ENCODE measurements at places on chromosomes 16 and 17.
A peak's percentile ranks its signal among the peaks of the same experiment; 100 is the strongest.

- peak; percentile 76 for DNase-seq
Observed at GRCh38 chr17:18314059-18314730, 599 bp downstream of the TOP3A start.

DNA sequence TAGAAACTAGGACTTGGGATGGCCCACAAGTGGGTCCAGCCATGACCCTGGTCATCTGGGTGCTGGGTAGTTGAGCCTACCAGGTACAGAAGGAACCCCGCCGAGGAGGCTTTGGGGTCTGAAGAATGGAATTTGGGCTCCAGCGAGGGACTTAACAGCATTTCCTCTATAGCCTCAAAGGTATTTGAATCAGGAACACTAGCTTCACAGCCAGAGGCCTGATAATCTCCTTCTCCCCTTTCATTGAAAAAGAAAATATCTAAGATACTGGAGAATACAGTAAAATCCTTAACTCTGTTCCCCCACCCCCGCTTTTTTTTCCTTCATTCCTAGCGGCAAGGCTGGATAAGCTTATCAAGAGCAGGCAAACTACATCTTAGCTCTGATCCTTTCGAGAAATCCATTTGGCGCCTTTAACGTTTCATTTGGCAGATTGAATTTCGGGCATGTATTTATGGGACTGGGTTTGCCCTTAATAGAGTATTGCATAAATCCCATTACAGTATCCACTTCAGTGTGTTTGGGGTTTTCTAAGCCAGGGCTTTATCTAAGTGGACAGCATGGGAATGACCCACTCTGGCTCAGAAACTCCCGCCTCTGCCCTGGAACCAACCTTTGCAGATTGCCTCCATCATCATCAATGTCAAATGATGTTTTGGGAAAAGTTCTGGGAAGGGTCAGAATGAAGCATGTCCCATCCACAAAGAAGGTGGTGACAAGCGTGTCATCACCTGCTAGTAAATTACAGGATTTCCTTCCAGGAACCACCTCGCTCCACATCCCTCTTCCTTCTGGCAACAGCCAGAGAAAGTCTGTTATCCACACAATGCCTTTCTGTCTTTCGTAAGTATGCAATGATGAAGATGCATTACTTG, 36.9 kb downstream of the XYLT1 start:
- no peak for DNase-seq

DNA sequence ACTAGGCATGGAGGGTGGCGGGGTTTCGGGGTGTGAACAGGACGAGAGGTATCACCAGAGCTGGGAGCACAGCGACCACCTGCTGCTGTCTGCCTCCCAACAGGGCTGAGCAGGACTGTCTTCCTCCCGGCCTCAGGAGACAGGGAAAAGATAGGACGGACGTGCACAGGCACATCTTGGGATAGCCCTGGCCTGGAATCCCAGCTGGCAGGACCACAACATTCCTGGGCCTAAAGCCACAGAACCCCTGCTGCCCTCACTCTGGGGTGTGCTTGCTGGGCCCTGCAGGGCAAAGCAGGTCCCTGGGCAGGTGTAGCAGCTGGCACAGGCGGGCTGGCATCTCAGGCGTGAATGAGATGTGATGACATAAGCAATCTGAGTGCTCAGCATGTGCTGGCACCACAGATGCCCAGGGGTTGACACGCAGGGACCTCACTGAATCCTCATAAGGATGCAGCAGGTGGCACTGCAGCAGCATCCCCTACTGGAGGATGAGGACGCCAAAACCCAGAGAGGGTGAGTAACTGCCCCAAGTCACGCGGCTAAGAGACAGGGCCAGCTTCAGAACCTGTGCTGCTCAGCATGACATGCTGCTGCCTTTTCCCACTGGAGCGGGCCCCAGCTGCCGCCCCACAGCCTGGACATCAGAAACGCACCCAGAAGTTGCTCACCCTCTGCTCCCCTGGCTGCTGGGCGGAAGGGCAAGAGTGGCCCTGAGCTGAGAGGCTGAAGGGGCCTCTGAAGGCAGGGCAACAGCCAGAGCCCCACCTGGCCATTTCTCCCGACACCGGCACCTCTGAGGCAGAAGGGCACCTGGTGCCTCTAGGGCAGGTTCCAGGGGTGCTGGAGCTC, 7.1 kb downstream of the CORO7 start:
- no peak for DNase-seq

DNA sequence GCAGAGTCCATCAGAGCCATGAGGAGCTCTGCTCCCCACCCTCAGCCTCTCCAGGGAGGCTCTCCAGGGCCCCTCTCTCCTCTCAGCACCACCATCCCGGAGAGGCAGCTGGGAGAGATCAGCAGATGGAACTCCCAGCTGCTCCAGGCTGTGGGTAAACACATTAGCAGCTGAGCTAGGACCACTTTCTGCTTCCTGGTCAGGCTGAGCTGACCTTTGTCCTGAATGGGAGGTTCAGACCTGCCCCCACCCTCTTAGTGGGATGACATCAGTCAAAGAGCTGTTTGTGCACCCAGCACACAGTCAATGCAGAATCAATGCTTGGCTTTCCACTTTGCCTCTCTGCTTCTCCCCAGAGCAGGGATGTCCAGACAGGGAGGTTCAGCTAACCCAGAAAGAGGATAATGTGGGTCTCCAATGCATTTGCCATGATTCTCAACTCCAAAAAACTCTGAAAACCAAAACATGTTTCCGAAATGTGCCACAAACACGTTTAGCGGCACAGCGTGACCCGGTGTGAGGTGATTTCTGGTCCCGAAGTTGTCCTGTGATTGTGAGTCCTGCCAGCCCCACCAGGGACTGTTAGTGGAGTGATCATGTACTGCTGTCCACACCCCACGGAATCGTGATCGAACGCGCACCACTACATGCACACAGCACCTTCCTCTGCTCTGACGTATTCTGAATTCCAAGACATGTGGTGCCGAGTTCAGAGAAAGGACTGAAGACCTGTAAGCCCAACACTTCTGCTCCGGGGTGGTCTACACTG, 6.7 kb downstream of the GPR142 start:
- DNase-seq = peak; percentile 86

DNA sequence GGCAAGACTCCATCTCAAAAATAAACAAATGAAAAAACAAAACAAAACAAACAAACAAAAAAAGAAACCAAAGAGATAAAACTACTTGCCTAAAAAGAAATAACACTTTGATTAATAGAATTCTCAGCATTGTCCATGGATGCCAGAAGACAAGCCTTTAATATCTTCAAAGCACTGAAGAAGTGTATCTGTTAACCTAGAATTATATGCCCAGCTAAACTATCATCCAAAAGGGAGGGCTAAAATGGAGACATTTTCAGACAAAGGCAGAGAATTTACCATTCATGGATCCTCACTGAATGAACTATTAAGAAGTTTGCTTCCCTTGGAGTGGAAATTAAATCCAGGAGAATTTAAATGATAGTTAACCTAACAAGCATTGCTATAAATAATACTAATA, 130.1 kb upstream of the SEC14L1 start:
- DNase-seq = no peak

DNA sequence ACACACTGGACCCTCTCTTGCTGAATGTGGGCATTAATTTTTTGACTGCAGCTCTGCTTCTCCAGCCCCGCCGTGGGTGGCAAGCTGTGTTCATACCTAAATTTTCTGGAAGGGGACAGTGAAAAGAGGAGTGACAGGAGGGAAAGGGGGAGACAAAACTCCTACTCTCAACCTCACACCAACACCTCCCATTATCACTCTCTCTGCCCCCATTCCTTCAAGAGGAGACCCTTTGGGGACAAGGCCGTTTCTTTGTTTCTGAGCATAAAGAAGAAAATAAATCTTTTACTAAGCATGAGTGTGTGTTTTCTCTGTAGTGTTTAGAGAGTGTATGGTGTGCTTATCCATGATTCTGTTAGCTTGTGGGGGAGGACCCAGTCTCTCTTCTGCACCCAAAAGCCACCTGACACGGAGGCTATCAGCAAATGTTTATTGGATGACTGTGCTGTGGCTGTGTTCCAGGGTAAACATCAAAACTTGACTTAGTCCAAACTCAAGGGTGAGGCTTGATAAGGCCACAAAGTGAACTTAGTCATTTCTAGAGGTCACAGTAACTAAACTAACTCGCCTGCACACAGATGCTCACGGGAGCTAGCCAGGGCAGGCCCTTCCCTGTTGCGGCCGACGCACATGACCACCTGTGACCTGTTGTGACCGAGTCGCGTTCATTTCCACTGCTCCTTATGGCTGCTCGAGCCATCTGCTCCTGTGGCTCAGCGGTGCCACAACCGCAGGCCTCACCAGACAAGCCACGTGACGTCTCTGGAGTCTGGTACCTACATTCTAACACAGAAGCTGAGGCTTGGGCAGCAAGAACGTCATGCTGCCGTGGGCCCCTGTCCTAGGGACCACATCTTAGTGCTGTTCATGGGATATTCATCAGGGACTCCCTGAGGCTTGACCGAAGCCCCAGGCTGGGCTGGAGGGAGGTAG, 9.8 kb upstream of the MED11 start:
- DNase-seq = no peak

DNA sequence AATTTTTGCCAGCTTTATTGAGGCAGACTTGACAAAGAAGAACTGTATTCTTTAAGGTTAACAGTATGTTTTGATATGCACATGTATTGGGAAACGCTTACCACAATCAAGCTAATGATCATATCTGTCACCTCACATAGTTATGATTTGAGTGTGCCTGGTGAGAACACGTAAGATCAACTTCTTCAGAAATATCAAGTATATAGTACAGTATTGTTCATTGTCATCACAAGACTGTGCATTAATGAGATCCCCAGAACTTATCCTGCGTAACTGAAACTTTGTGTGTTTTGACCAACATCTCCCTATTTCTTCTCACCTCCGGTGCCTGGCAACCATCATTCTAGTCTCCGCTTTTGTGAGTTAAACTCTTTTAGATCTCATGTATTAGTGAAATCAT, 756.4 kb upstream of the EEF2KMT start:
- no peak for DNase-seq

GRCh38 chr16:84712801-84713775, 13.3 kb downstream of the USP10 start:
- no peak for DNase-seq

DNA sequence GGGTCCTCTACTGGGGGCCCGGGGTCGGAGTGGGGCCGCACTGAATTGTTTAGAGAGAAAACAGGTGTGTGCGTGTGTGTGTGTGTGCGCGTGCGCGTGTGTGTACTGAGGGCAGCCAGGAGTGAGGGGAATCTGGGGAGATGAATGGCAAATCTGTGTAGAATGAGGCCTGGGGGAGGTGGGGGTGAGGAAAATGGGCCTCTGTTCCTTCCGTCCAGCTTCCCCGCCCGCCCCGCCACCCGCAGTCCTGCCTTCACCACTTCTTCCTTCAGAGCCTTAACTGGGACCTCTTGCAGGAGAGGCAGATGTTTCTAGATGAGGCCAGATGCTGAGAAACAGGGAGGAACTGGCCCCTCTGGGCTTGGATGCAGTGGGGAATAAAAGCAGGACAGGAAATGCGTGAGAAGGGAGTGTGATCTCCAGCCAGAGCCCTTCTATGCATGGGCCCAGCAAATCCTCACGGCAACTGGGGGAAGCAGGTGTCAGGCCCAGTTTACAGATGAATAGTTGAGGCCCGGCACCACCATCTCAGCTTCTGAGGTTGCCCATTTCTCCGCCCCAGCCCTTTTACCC, 29.7 kb upstream of the NGFR start:
- DNase-seq = no peak

DNA sequence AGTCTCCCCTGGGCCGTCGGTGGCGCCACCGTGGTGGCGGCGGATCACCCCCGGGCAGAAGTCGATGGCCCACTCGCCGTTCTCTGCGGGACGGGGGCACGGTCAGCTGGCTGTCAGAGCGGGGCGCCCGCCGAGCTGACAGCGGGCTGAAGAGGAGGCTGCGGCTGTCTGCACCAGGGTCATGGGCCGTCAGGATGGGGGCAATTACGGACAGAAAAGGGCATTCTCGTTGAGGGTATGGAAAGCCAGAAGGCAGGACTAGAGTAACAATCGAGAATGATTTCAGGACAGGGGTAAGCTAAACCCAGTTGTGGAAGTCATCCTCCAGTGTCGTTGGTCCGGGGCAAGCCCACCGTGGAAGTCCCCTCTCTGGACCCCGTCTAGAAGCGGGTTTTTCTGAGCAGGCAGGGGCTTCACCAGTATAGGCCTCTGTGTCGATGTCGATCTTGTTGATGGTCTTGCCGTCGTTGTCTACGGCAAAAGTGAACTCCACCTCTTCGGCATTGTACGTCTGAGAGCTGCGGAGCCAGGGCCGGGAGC, 1.7 kb downstream of the CHRNE start:
- DNase-seq = no peak

GRCh38 chr16:70753228-70753627, 47.7 kb downstream of the VAC14 start:
- DNase-seq = no peak

DNA sequence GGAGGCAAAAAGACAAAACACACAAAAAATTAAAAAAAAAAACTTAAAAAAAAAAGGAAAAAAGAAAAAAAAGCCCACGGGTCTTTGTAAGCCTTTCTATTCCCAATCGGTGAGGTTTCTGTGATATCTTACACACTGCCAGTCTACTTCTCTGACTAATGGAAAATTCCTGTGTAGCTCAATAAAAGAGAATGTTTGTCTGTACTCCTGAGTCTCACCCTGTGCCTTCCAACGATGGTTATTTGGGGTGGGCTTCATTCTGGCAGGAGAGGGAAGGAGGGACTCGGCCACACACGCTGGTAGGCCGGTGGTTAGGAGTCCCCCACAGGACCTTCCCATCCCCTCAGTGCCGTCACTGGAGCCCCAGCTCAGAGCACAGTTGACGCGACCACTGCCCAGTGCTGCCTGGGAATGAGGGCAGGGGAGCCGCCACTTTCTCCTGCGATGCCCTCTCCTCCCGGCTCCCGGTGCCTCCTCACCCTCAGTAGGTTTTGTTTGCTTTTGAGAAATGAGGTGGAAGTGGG, 68.0 kb downstream of the AMFR start:
- DNase-seq = no peak

DNA sequence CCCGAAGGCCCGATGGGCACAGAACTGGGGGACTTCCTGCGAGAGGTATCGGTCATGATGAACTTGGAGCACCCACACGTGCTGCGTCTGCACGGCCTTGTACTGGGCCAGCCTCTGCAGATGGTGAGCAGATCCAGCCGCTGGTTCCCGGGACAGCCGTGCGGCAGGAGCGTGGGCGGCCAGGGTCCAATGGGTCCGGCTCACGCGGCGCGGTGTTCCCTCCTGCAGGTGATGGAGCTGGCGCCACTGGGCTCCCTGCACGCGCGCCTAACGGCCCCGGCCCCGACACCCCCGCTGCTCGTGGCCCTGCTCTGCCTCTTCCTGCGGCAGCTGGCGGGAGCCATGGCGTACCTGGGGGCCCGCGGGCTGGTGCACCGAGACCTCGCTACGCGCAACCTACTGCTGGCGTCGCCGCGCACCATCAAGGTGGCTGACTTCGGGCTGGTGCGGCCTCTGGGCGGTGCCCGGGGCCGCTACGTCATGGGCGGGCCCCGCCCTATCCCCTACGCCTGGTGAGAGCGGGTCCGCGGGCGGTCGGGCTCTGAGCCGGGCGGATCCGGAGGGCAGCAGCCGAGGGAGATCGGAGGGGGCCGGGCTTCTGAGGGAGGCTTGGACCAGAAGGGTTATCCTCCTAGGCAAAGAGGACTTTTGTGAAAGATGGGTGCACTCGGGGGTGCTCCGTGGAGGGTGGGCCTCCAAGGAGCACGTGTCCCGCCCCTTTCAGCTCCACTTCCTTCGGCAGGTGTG, 3.0 kb downstream of the TNK1 start:
- DNase-seq = peak; percentile 49

Measured in posterior cingulate gyrus (tissue), 11 donors.